ENCODE measurements at places on chromosomes 3 and 15. TPM values are rescaled to one million over a fixed set of nuclear protein-coding genes. Genes with fewer than 3 reads are reported as not detected.

GRCh38 chr3:55524565-55525244 lies 37.6 kb upstream of the WNT5A start:
- DNase-seq: no peak

- DNase-seq: no peak
These were observed 37.1 kb upstream of the RPL35A start for GRCh38 chr3:197912741-197913476.

- DNase-seq: no peak
These were observed 42.3 kb downstream of the WDR72 start for GRCh38 chr15:53716909-53717876.

DNA sequence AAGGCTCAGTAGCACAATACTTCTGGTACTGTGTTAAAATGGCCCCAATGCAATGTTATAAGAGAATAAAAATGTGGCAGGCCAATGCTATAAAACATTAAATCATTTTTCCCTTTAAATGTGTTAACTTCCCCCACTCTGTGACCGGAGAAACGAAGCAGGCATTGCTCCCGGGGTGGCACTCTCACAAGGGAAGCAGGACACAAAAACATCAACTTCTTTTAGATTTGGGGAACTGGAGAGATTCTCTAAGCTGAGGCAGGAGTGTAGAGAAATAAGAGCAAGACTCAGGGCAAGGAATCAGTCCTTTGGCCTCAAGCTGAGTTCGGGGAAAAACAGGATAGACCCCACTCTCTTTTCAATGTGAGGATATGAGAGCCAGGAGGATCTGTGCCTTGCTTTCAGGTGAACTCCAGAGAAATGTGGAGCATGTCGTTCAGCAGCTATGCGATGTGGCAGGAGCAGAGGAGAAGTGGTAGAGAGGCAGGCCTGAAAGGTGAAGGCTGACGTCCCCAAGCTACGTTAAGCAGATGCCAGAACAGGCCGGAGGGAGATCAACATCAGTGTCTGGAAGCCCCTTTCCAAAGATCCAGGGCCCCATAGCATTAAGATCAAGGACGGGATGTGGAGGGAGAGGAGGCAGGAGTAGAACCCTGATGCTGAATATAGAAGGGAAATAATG lies 160.2 kb downstream of the PLD1 start:
- no peak for DNase-seq

DNA sequence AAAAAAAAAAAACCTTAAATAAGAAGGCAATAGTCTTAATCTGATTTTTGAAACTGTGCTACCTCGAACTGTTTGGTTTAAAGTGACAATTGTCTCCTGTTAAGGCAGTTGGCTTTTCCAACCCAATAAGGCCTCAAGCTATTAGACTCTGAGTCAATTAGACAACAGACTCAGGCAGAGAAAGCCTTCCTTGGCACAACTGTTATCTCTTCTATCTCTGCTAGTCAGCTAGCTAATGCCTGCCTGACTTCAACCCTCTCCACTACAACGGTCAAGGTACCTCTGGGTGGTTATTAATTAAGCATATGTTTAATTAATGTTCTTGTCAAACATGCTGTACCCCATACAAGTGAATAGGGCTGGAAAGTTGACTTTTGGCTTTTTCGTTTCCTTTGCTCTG lies 110.2 kb upstream of the NLGN1 start:
- DNase-seq: no peak

- DNase-seq: no peak
These were observed 177.9 kb downstream of the OSBPL10 start for GRCh38 chr3:31802981-31803740.

- DNase-seq: no peak
These were observed 9.2 kb downstream of the CD200R1 start for GRCh38 chr3:112965656-112966055.

KIF9 gene
- total RNA-seq: 7.2 TPM

SERPINI2 gene
- not detected for total RNA-seq

PP2D1 gene
- not detected for total RNA-seq

FEZF2 gene
- total RNA-seq: not detected

RTP3 gene
- total RNA-seq: not detected

GOLGA8G gene
- not detected for total RNA-seq
